OCI-M1 (cell line): ENCODE measurements at places on chromosomes 5 and 9.

DNA sequence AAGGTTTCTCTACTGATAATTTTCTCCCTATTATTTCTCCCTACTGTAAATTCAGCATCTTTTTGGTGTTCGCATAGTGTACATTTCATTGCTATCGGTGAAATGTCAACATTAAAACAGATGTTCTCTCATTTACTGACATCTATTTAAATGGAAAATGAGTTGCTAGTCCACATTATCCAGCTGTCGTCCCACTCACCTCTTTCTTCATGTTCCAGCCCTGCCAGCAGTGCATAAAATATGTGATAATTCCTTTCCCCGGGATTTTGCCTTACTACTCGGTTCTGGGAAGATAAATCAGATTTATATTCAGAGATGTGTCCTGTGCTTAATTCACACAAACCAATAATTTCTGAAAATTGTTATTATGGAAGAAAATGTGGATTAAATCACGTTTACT is 155.8 kb downstream of the MYO10 start:
- no peak for DNase-seq

GRCh38 chr9:133533857-133534256 is 647 bp upstream of the ADAMTSL2 start:
- no peak for DNase-seq

DNA sequence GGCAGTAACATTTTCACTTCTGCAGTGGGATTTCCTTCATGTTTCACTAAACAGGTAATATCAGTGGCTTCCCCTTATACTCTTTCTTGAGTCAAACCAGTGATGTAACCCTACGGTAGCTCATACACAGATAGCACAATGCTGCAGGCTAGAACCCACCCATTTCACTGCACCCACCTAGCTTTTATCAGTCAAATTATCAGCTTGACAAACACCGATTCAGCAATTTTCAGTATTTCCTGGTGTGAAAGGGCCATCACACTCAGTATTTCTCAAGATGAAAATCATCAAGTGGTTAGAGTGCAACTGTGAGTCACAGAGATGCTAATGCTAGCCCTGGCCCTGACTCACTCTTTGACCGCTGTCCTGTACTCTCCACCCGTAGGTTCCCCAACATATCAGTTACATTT is 242.3 kb upstream of the PTGER4 start:
- no peak for DNase-seq

DNA sequence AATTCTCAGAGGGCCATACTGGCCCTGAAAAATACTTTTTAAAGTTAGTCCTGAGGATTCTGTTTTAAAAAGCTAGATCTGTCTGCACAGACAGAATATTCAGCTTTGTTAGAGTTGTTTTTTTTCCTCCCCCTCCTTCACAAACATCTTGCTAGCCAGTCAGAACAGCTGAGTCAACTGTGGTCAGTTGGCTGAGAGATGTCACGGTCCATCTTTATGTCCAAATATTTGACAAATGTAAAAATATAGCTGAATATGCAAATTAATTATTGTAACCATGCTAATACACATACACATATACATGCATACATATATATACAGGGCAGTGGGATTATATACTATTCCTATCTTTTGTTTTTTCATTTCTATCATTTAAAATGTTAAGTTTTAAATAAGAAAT is 33.9 kb downstream of the UNC13B start:
- DNase-seq = no peak

DNA sequence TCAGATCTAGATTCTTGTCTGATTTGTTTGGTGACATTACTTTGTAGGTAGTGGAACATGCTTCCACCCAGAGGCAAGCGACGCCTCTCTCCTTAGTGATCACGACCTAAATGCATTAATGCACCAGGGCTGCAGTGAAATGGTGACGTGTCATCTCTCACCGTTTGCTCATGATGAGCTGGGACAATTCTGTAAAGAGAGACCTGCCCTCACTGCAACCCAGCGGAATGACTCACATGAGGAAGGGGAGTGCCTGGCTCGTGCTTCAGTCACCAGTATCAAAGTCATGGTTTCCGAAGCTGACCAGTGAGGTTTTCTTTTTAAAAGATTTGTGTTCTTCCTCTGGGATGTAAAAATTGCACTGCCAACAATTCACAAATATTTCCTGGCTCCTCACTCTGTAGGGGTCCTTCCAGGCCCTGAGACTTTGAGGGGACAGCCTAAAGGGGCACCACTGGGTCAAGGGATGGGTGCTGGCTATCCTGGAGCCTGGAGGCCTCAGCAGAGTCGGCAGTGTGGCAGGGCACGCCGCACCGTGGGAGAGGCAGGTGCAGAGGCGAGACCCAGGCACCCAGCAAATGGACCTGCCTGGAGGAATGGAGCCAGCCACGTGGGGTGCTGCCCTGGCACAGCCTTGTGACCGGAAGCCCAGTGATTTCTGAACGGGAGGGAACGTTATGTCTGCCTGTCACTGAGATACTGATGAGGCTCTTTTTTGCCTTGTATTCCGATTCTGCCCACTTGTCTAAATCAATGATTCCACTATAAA is 17.3 kb downstream of the QSOX2 start:
- DNase-seq = no peak

GRCh38 chr9:96320749-96321280 is 18.8 kb upstream of the HSD17B3 start:
- no peak for DNase-seq

- no peak for DNase-seq
Observed at GRCh38 chr5:87268970-87269377, 1.3 kb downstream of the RASA1 start.

DNA sequence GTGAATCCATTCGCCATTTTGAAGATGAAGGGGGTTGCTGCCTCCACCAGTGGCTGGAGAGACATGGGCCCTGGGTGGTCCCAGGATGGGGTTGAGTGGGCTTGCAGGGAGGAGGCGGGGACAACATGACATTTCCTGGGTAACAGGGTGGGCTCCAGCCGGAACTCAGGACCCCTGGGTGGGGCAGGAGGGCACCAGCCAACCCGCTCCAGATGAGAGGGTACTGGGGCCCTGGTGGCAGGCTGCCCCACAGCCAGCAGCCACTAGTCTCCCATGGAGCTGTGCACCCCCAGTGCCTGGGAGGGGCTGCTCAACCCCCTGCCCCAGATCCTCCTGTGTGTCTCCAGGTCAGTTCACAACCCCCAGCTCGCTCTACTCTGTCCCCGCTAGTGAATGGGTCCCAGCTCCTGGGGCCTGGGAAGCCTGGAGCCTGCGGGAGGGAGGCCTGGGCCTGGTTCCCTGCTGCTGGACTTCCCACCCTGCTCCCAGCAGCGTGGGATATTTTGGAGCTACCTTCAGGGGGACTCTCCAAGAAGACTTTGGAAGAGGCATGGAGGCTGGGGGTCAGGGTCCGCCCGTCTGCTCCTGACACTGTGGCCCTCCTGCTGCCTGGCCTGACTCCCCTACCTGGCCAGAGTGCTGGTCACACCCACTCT is 55.9 kb downstream of the AHRR start:
- no peak for DNase-seq

DNA sequence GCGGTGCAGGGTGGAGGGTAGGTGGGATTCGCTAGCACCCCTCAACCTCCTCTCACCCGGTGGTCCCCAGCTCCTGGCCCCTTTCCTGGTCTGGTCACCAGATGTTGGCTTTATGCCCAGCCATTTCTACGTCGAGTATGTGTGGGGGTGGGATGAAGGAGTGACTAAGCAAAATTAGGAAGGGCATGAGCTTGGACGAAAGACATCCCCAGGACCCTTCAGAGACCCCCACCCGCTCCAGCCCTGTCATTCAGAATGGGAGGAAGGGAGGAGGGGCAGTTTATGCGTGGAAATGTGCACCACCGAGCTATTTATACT is 742 bp downstream of the BHMT2 start:
- no peak for DNase-seq

DNA sequence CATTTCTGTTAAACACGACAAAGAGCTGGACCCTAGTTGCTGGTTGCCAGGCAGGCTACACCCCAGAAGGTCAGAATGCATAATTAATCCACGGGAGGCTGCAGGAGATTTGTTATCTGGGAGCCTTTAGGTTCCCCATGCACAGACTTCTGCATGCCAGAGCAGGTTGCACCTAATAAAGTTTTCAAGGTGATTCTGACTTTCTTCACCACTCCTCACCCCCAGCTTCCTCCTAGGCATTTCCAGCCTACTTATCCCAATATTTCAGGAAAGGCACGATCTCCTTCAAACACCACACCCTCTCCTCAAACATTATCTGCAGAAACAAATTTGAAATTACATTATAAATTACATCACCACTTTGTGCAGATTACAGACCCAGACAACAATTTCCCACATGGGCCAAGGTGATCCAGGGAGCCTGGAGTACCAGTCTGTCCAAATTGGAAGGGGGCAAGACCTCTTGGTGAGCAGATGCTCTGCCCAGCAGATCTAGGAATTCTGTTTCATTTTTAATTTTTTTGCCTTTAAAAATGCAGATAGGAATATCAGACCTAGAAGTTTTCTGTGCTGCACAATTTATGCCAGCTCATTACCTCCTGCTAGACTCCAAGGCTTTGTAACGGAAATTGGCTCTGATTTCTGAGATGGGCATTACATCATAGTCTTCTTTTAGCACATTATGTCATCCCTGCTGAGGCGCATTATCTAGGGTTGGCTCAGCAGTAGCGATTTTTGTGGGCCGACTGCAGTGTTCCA is 363.4 kb upstream of the SLC30A5 start:
- peak; percentile 88 for DNase-seq

GRCh38 chr9:124286292-124286931 is 28.7 kb downstream of the NEK6 start:
- DNase-seq = peak; percentile 19

- DNase-seq = peak; percentile 11
Observed at GRCh38 chr5:11048760-11049159, 287.7 kb upstream of the DAP start.

DNA sequence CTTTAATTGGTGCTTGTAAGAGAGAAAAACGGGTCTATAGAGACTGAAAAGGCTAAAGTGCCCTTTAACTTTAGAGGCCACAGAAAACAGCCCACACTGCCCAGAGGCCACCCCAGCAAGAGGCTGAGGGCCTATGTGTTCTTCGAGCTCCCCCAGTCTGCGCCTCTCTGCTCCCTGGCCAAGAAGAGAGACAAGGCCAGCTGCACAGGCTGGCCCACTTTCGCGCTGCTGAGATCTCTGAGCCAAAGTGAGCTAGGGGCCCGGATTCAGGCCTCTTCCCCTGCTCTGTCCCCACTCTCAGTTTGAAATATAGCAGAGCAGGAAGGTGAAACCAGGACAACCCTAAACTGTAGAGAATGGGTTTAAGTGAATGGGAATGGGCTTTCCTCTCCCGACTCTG is 132.0 kb upstream of the TRIM32 start:
- no peak for DNase-seq

DNA sequence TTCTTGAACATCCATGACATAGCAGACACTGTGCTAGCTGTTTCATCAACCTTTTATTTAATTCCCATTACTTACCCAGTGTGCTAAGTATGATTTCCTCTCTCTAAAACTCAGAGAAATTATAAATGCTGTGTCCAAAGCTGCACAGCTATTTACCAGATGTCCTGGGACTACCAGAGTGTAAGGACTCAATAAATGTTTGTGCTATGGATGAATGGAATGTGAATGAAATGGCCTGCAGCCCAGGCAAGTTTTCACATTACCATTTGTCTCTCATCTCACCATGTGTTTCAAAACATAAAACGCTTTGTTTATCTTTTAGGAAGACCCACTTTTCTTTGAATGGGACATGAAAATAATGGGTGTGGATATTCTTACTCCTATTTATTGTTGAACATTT is 96.2 kb downstream of the ARHGEF28 start:
- DNase-seq = no peak

GRCh38 chr9:116468369-116468768 is 218.7 kb upstream of the TRIM32 start:
- DNase-seq = no peak

GRCh38 chr5:5613261-5613990 is 190.9 kb downstream of the ICE1 start:
- DNase-seq = no peak

GRCh38 chr5:33048315-33048714 is 337.2 kb downstream of the NPR3 start:
- no peak for DNase-seq

- DNase-seq = no peak
Observed at GRCh38 chr9:11973011-11973410, 720.2 kb upstream of the TYRP1 start.

DNA sequence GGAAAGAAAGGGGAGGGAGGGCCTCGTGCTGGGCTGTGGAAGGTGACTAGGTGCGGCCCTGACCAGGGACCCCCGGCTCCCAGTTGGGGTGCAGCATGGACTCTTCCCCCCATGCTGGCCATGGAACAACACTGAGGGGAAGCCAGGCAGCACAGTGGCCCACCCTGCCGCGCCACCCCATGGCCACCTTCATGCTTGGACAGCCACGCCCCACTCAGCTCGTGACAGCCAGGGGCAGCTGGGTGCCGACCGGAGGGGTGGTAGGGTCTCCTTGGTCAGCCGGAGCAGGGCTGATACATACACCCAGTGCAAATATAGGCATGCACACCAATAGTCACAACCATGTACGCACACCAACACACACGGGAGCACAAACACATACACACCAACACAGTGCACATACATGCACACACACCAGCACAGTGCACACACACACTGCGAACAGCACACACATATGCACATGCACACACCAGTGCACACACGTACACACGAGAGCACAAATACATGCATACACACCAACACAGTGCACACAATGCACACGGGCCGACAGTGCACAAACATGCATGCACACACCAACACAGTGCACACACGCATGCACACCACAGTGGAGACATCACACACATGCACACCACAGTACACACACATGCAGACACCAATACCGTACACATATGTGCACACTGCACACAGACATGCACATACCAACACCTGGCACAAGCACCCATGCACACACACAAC is 8.3 kb downstream of the SOHLH1 start:
- no peak for DNase-seq

GRCh38 chr5:44361342-44362001 is 27.7 kb downstream of the FGF10 start:
- DNase-seq = no peak

DNA sequence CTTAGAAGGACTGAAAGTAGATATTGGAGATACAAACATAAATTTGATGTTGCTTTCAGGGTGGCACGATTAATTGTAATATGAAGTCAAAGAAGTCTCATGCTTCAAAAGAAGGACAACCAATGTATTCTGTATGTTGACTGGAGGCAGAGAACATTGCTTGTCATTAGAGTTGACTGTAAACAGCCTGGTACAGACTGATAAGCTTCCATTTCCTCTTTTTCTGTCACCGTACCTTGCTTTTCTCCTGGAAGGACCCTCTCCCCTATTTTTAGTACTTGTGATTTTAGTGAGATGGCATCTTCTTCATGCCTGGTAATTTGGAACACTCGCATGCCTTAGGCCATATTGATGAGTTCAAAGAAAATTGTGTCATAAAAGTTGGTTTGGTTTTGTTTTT is 809.4 kb downstream of the PRELID2 start:
- peak; percentile 90 for DNase-seq

DNA sequence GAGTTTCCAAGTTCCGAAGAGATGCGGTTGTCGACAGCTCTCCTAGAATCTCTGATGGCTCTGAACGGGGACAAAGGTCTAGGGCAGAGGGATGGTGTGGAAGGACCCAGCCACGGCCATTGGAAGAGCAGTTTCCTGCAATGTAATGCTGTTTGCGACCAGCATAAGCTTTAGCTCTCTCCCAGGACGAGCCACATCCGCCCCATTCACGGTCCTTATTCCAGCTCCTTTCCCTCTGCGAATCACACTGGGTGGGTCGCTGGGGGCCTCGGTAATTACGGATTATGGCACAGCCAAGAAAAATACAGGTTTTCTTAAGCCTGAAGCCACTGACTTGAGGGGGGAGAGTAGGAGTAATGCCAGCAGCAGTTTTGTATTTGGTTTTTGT is 22.7 kb downstream of the ANXA2R start:
- peak; percentile 67 for DNase-seq
